ENCODE measurements at places on chromosomes 5 and 9.

GRCh38 chr9:19976226-19976625, 187.4 kb upstream of the SLC24A2 start:
- no peak for DNase-seq

DNA sequence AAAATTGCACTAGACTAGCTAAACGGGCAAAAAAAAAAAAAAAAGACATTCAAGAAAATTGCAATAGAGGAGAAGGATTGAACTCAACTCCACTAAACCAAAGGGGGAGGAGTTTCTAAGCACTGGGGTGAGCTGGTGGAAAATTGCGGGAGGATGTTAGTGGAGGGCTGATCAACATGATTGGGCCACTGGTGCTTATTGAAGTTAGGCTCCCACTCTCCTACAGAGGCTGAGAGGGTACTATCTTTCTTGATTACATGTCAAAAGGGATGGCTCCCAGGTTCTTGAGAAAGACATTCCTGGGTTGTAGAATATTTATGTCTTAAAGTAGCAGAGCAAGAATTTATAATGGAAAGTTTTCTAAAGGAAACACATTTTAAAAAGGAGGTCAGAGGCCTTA, 38.0 kb downstream of the CAMK4 start:
- no peak for DNase-seq

- no peak for DNase-seq
These were observed 23.8 kb downstream of the SELENOP start for GRCh38 chr5:42787845-42788244.

DNA sequence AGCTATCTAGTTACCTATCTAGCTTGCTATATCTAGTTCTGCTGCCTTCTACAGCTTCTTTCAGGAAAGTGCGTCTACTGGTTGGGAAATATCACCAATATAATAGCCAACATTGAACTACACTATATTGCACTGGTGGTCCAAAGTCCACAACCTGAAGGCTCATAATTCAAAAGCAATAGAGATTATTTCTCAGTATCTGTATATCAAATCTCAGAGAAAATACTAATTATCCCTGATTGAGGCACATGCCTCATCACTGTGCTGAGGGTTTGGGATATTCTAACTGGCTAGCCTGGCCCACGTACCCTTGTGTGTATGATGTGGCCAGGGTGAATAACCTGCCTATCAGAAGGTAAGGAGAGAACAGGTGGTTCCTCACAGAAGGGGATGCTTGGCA, 53.8 kb downstream of the SH3RF2 start:
- no peak for DNase-seq

- DNase-seq = no peak
These were observed 97.4 kb upstream of the TRIM32 start for GRCh38 chr9:116589392-116590354.

- DNase-seq = no peak
These were observed 106.1 kb downstream of the UBAP2 start for GRCh38 chr9:33942471-33943083.

DNA sequence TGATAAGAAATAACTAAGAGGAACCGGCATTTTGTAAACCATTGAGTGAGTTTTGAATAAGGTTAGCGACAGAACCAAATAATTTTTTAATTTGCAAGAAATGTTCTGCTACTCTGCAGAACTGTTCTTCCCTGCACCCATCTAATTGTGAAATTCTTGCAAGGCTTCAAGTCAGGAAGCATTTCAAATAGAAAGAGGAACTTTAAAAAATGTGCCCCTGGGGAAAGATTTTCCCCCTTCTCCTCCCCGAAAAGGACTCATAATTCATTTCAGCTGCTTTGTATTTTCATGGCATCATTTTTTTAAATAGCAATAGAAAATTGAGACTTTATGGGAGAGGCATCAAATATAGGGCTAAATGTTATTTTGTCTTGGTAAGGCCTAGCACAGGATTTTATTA, 180.9 kb upstream of the ANKRD55 start:
- DNase-seq = no peak

DNA sequence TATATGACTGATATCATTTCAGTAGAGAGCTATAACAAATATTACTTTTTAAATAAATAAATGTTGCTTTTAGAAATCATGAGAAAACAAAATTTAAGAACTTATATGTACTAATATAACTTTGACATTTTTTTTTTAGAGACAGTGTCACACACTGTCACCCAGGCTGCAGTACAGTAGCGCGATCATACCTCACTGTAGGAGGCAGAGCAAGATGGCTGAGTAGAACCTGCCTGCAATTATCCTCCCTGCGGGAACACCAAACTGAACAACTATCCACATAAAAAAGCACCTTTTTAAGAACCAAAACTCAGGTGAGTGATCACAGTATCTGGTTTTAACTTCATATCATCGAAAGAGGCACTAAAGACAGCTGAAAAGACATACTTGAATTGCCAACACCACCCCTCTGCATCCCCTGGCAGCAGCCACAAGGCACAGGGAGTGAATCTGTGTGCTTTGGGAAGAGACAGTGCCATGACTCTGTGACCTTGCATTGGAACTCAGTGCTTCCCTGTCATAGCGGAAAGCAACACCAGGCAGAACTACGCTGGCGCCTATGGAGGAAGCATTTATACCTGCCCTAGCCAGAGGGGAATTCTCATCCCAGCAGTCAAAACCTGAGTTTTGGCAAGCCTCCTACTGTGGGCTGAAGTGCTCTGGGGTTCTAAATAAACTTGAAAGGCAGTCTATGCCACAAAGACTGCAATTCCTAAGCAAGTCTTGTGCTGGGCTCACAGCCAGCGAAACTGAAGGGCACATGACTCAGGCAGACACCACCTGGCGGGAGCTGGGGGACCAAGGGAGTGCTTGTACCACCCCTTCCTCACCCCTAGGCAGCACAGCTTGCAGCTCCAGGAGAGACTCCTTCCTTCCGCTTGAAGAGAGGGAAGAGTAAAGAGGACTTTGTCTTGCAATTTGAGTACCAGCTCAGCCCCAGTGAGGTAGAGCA, 142.7 kb downstream of the FBXL17 start:
- no peak for DNase-seq

DNA sequence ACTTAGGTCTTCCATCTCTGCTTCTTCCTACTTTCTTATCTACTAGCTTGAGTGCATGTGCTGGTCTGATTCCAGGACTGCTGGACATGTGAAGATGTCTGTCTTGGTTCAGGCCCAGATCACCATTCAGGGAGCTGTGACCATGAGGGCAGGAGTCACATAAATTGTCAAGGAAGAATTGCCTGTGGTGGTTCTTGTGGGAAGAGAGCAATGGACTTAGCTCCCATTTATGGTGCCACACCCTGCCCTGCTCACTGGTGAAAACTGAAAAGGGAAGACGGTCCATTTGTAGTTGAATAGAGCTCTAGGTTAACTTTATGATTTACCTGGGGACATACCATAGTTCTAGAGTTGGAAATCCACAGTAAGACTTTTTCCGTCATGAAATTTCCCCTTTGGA, 244.3 kb upstream of the ZNF608 start:
- DNase-seq = no peak

DNA sequence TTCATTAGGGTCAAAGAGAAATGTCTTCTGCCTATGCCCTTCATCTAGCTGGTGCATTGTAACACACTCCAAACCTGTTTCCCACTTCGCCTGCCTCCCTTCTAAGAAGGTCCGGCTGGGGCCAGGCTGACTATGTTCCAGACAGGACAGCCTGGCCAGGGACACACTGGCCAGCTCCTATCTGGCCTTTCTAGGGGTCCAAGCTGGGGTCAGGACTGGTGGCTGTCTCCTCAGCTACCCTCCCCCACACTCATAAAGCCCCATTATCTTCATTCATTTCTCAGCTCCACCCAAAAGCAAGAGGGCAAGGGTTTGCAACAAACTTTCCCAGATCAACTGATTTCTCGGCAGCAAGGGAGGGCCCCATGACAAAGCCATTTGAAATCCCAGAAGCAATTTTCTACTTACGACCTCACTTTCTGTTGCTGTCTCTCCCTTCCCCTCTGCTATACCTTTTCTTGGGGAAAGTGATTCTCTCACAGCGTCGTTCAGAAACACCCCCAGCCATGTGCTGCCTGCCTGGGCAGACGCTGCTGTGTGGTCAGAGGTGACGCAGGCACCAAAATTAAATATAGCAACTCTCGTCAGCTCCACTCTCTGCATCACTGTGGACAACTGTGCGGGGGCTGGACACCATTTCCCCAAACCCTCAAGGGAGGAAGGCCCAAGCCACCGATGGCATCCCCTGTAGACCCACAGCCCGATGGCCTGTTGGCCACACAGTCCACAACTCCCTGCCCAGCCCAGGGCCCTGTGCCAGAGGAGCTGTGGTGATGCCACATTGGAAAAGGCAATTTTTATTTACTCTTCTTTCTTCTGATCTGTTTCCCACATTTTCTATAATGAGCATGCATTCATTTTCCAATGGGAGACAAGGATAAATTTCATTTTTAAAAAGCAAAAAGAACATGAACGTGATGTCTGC, 6.1 kb downstream of the IL13 start:
- DNase-seq = no peak

DNA sequence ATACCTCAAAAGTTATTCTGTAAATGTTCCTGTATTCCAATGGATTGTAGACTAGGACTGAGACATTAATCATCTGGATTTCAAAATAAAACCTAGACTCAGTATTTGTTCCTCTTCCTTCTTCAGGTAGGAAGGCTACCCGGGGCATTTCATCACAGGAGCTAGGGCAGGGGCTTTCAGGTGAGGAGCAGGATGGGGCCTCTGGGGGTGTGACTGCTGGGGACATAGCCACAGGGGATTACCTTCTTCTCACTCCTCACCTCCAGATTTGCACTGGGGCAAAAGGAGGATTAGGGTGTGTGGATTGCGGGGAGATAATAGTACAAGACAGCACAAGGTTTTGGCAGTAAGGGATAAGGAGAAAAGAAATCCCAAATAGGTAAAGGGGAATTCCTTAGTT, 37.9 kb upstream of the SRP19 start:
- no peak for DNase-seq

DNA sequence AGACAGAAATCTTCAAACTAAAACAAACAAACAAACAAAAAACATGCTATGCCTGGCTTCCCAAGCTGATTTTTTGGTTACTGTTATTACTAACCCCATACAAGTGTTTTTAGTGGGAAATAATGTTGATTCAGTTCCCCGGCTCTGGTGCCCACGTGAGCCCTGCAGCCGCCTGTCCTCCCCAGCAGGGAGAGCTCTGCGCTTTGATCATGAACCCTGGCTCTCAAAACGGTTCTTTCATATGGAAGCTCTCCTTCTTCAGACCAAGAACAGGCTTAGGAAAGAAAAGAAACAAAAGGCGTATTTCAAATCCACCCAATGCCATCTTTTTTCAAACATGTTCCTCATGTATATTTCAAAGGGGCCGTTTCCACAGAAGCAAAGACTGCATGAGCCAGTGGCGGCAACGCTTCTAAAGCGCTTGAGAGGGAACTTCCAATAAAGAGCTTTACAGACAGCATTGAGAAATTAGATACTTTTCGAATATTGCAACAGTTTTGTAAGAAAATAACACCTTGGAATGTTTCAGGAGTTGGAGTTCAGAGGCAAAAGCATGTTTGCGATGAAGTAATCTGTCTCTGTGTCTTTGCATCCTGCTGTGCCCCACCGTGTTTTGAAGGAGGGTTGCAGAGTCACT, 74.8 kb downstream of the ICE1 start:
- no peak for DNase-seq

- no peak for DNase-seq
These were observed 132.5 kb downstream of the PPP2R2B start for GRCh38 chr5:146745931-146746577.

- DNase-seq = no peak
These were observed 2.8 kb upstream of the FAM193B start for GRCh38 chr5:177557041-177557647.

DNA sequence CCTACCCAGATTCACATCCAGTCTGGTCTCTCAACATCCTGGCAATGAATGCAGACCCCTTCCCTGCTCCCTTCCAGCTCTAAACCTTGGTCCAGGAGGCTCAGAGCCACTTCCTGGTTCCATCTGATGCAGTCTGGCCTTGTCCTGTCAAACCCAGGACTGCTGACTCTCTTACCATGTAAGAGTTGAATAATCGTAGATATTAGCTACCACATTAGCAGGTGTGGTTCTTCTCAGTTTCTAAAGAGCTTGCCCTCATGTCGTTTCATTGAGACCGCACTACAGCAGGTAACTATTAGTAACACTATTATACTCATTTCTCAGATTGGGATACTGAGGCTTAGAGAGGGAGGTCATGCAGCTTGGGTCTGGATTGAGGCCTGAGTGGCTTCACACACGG, 133.3 kb downstream of the BOD1 start:
- no peak for DNase-seq

DNA sequence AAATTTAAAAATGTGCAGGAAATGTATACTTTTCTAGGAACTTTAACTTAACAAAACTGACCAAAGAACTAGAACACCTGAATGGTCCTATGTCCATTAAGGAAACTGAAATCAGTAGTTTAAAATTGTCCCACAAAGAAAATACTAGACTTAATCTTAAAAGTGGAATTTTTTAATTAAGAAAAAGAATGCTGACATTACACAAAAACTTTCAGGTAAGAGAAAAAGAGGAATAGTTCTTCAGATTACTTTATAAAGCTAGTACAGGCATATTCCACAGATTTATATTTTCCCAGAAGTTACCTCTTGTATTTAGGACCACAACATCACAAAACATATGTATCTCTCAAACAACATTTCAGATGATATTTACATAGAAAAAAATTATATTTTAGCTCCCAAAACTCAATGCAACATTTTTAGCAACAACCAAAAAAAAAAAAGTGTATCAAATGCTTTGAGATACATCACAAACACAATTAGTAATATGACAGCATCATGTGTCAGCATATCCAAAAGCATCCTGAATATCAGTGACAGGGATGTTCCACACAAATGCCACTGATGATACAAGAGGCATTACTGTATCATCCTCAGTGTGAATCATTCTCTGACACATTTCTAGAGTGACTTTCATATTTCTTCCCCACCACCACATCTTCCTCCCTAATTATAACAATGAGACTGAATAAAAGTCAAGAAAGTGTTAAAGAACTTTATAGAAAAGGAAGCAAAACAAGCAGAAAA, 264.0 kb downstream of the EPB41L4A start:
- DNase-seq = no peak

GRCh38 chr5:96901841-96902240, 25.5 kb downstream of the ERAP2 start:
- no peak for DNase-seq

- DNase-seq = peak; percentile 28
These were observed 93.2 kb downstream of the ZFAND5 start for GRCh38 chr9:72271613-72272478.

- DNase-seq = no peak
These were observed 28.8 kb downstream of the CNTFR start for GRCh38 chr9:34560599-34561214.

GRCh38 chr9:95317893-95318211, 343 bp upstream of the FANCC start:
- no peak for DNase-seq

GRCh38 chr5:151004499-151004898, 15.9 kb upstream of the GPX3 start:
- DNase-seq = no peak

- no peak for DNase-seq
These were observed 8.9 kb upstream of the PTAR1 start for GRCh38 chr9:69768716-69769115.

GRCh38 chr5:72347801-72348308, 27.7 kb downstream of the PTCD2 start:
- DNase-seq = no peak

GRCh38 chr9:116493183-116493860, 193.8 kb upstream of the TRIM32 start:
- no peak for DNase-seq

- DNase-seq = no peak
These were observed 23.0 kb downstream of the PCDHGC5 start for GRCh38 chr5:141511771-141512325.

Data from omental fat pad (tissue), 4 donors.